Suprapubic skin (tissue), 4 donors: ENCODE measurements at places on chromosomes 16 and 17.

DNA sequence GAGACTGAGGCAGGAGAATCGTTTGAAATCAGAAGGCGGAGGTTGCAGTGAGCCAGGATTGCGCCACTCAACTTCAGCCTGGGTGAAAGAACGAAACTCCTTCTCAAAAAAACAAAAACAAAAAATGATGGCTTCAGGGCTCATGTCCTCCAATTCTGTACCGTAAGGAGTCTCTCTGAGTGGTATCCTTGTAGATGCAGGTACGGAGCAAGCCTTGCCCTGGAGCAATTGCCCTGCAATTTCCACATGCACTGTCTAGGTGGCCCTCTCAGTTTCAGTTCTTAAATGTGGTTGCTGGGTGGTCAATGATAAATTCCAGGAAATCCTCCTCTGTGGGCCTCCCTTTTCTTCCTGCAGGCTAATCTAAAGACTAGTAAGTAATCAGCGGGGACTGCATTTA, 10.6 kb downstream of the TMEM238L start:
- no peak for DNase-seq

DNA sequence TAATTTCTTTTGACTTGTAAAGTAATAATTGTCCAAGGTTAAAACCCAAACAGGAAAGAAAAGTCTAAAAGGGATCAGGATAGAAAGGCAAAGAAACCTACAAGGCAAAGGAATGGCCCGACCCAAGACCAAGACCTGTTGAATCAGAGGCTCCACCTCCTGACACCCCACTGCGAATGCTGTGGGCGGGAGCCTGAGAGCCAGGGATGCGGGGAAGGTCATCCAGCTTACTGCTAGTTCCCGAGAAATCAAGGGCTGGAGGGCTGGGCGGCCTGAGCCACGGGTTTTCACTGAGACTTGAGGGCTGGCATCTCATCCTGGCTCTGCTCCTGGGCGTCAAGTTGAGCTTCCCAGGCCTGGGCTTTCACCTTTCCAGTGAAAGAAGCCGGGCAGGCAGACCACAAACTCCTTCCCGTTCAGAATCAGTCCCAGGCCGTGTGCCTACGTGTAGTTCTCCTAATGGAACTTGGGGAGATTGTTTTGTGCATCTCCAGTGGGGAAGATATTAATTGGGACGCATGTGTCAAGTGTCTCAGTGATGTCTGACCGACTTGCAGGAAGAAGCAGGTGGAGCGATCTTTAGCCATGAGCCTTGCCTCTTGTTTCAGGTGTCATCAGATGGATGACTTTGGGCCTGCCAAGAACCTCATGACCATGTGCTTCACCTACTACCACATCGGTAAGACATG, 36.9 kb downstream of the CIBAR2 start:
- no peak for DNase-seq

DNA sequence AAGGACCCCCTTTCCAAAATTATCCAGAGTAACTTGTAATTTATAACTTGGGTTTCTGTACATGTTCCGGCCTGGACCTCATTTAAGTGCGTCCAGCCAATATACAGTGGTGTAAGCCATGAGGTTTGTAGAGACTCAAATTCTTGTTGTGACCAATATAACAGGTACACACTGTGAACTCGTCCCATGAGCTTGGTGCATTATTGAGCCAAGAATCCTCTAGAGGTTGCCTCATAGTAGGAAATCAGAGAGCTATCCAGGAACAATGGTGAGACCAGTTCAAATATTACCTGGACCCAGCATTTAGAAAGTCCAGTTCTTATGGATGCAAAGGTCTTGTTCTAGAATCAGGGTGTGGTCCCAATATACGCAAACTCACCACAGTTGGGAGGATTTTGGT, 138.2 kb downstream of the NPIPB5 start:
- no peak for DNase-seq

DNA sequence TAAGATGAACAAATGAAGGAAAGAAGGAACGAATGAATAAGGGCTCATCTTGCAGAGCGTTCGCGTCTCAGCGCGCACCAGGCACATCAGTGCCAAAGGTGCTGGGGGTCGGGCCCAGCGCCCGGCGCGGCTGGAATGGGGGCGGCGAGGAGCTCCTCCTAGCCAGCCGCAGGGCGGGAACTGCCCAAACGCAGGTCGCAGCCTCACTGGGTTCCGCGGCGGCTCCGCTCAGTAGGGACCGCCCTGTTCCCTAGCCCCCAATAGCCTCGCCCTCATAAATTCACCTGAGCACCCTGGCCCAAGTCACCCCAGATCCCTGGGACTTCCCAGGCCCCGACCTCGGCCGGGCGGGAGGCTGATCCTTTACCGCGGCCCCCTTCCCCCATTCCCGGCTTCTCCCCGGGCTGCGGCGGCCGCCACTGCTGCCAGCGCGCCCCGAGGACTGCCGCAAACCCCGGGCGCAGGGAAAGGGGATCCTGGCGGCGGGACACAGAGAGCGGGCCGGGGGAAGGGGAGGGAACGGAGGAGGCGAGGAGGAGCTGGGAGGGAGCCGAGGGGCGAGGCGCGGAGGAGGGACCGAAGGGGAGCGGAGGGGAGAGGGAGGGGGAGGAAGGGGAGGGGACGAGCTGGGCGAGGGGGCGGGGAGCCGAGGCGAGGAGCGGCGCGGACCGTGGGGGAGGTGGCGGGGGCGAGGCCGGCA, 377 bp upstream of the CRHR1 start:
- DNase-seq, result no peak

GRCh38 chr17:49551221-49552069, 24.2 kb upstream of the NXPH3 start:
- peak; percentile 46 for DNase-seq

- peak; percentile 71 for DNase-seq
Measured at GRCh38 chr17:21119247-21119918, 7.4 kb upstream of the DHRS7B start.

- no peak for DNase-seq
Measured at GRCh38 chr16:58655215-58655596, 25.6 kb upstream of the CNOT1 start.

DNA sequence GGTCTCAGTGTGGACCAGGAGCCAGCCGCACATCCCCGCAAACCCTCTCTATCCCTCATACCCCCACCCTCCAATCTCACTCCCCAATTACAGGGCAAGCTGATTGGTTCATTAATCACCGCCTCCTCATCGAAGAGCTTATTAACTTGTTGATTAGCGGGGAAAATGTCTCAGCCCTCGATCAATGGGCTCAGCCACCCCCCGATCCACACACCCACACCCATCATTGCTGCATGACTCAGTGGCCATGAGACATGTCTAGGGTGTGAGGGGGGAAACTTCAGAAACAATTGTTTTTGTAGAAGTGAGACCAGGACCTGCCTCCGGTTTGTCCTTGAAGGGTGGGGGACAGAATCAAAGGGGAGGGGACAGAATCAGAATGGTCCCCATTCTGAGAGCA, 2.5 kb upstream of the PYY start:
- DNase-seq, result no peak

- DNase-seq, result no peak
Measured at GRCh38 chr17:63489291-63489690, 12.4 kb downstream of the ACE start.
